ENCODE measurements at places on chromosomes 13 and 19.

GRCh38 chr13:50285283-50285682 lies 270.0 kb downstream of the KCNRG start:
- no peak for DNase-seq

- no peak for DNase-seq
Observed at GRCh38 chr13:108225440-108225839, 7.2 kb downstream of the ABHD13 start.

GRCh38 chr19:48987323-48987722 lies 5.8 kb downstream of the GYS1 start:
- no peak for DNase-seq

DNA sequence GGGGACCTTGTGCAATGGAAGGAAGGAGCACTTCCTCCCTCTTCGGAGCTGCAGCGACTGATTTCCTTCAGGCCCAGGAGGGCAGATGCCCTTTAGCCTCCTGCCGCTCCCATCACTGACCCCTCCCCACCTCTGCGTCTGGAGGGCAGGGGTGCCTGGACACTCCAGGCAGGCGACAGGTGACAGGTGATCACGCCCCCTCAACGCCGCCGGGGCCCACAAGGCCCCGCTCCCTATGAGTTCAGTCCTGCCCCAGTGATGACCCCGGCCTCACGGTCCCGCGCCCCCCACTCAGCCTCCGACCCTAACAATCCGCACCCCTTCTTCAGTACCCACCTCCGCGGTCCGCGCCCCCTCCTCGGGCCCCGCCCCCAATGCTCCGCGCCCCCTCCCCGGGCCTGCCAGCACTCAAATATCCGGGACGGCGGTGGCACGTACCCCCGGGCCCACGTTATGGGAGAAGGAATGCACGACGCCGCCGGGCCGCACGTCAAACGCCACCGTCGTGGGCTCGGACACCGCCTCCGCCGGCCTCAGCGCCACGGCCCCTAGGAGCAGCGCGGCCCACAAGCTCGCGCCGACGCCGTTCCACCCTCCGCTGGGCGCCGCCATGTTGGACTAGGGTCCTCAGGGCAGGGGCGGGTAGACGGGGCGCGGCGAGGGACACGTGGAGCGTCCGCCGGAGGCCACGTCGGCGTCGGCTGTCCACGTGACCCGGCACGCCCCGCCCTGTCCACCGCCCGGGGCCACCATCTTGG lies at the start of gene MYDGF:
TSS of gene MYDGF (minus strand) at position 620 of the 758 bp plus-strand sequence. CDS start at position 612, 8 bp downstream.
- DNase-seq: peak; percentile 22

DNA sequence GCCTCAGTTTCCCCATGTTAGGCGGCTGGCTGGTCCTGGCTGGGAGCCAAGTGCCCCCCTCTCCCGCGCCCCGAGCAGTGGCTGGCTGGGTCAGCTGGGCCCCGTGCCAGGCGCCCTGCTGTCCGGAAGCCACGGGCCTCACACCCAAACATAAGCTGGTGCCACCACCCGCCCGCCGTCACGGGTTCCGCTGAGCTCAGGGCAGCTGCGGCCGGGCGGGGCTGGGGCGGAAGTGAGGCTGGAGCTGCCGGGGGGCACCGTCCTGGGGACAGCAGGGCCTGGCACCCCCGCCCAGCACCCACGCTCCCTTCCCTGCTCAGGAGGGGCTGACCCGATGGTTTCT lies 19.3 kb downstream of the HCN2 start:
- no peak for DNase-seq

DNA sequence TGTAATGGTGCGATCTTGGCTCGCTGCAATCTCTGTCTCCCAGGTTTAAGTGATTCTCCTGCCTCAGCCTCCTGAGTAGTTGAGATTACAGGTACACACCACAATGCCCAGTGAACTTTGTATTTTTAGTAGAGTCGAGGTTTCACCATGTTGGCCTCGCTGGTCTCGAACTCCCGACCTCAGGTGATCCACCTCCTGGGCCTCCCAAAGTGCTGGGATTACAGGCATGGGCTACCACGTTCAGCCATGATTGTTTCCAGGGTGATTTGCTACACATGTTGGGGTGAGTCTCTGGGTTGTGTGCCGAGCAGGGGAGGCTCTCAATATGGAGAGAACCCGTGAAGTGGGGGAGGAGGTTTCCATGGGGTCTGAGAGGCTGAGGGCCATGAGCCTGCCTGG lies 24.8 kb upstream of the CEACAM21 start:
- no peak for DNase-seq

GRCh38 chr13:40994581-40995230 lies 24.4 kb downstream of the ELF1 start:
- DNase-seq: no peak
